ENCODE measurements at places on chromosomes 12 and 14.

DNA sequence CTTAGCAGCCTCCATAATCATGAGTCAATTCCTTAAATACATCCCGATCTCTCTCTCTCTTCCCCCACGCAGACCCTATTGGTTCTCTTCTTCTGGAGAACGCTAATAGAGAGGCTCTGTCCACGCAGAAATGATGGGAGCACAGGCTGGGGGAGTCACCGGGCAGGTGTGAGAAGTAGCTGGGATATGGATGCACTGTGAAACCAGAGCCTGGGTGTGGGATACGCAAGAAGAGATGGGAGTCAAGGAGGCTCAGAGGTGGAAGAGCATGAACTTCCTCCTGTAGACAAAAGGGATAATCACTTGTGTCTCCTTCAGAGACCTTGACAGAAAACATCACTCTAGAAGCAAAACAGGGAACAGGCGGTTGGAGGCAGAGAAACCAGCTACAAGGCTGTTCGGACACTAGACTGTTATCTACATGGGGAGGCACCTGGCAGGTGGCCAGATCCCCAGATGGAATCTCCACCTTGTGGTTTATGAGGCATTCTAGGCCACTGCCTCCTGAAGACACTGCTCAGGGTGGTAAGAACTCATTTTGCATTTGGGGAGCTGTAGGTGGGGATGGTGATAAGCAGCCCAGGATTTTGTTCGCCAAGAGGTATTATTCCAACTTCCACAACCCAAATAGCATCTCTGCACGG, 7.2 kb upstream of the SELPLG start:
- DNase-seq = peak; percentile 43

DNA sequence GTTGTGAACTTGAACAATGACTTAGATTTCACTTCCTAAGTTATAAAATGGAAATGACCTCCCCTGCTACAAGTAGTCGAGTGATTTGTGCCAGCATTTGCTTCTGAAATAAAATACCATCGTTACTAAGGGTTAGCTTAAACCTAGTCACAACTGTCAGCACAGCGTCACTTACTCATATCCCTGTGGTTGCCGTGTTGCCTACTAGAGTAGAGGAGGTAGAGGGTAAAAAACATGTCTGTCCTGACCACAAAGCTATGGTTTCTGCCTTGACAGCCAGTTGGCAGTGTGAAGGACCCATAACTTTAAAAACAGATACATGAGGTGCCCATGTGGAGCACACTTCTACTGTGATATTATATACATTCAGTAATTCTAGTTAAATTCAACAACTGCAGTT, 234.2 kb upstream of the RGS6 start:
- no peak for DNase-seq

GRCh38 chr12:110699591-110700445, 10.9 kb upstream of the HVCN1 start:
- no peak for DNase-seq

DNA sequence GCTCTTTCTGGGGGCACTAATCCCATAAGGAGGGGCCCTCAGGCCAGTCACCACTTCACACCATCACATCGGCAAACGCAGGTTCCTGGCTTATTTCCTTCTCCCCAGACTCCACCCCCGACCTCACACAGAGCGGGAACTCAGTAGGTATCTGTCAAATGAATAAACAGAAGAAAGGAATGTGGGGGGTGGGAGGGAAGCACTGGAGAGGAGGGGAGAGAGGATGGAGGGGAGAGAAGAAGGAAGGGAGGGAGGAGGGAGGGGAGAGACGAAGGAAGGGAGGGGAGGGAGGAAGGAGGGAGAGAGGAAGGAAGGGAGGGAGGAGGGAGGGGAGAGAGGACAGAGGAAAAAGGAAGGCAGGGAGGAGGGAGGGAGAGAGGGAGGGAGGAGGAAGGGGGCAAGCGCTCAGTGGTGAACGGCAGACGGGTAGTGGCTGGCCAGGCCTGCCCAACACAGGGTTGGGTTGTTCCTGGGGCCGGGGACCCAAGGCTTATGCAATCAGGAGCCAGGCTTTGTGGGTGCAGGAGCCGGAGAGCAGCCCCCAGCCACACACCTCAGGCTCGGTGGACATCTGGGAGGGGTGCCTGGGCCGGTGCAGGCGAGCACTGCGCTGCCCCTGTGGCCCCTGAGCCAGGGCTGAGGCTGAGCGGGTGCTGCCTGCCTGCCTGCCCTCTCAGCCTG, 52.6 kb upstream of the FBRSL1 start:
- DNase-seq = no peak

- no peak for DNase-seq
These were observed 132.5 kb downstream of the LLPH start for GRCh38 chr12:65998031-65998430.

- peak; percentile 25 for DNase-seq
These were observed 123.4 kb downstream of the SLC5A8 start for GRCh38 chr12:101086490-101087135.

- DNase-seq = peak; percentile 95
These were observed at the start of gene SUSD6 for GRCh38 chr14:69611172-69612013. Gene SUSD6 (plus strand): TSS chr14:69611596. CDS start chr14:69658593, 46,997 bp downstream.

DNA sequence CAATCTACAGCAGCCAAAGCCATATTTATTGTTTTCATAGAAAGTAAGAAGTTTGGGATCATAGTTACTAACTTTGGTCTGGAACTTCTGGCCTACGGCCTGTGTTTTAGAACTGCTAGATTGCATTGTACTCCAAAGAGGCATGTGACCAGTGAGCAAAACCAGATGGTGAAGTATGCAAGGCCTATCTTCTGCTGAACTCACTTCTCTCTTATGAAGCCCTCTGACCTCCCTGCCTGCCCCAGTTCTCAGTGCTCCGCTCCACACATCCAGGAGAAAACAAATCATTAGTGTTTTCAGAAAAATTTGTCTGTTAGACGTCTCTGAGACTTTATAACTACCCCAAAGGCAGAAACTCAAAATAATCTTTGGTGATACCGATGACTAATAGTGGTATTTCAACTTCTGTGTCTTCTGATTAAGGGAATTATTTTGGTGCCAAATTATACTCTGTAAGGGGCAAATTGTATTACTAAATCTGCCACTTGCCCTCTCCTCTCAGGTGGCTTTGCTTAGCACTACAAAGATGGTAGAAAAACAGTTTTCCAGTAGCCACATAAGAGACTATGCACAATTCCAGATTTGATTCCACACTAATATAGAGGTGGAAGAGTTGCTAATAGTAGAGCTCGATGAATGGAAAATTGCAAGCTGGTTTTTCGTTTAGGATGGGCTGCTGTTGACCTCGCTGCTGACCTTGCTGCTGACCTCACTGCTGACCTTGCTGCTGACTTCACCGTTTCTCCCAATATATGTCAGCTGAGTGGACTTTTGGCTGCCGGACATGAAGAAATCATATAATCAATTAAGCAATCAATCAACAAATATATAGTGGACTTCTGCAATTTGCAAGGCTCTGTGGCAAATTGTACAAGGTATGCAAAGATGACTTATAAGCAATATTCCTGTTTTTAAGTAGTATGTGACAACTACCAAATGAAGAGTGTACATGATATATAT, 147.5 kb downstream of the KITLG start:
- no peak for DNase-seq

DNA sequence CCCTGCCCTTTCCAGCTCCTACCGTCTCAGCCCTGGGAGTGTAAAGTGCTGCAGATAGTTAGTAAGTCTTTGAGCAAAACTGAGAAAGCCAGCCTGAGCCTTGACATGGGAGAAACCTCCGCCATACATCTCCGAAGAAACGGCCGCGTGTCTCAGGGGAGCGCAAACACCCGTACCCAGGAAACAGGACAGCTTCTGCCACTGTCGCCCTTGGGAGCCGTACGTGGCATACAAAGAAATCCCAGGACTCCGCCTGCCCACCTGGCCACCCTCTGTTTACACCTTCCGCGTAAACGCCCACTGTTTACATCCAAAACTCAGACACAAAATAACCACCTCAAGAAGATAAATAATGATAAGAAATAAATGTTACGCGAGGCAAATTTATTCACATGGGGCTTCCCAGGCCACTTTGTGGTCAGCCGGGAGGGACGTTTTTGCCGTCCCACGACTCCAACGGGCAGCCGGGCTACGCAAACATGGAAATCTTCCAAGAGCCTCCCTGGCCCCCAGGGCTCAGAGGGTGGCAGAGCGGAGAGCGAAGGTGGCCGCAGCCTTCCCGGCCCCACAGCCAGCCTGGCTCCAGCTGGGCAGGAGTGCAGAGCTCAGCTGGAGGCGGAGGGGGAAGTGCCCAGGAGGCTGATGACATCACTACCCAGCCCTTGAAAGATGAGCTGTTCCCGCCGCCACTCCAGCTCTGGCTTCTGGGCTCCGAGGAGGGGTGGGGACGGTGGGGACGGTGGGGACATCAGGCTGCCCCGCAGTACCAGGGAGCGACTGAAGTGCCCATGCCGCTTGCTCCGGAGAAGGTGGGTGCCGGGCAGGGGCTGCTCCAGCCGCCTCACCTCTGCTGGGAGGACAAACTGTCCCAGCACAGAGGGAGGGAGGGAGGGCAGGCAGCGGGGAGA, at the start of gene BDKRB2:
BDKRB2 (plus strand) TSS at position 689 of the 908 bp plus-strand sequence. CDS start 32,269 bp downstream, outside the sequence.
- DNase-seq = peak; percentile 94

GRCh38 chr14:34035177-34035933, 84.5 kb upstream of the EGLN3 start:
- no peak for DNase-seq

GRCh38 chr12:12613344-12613743, 1.7 kb downstream of the CREBL2 start:
- no peak for DNase-seq

- DNase-seq = no peak
These were observed 7.8 kb downstream of the PRPF39 start for GRCh38 chr14:45091710-45092109.

DNA sequence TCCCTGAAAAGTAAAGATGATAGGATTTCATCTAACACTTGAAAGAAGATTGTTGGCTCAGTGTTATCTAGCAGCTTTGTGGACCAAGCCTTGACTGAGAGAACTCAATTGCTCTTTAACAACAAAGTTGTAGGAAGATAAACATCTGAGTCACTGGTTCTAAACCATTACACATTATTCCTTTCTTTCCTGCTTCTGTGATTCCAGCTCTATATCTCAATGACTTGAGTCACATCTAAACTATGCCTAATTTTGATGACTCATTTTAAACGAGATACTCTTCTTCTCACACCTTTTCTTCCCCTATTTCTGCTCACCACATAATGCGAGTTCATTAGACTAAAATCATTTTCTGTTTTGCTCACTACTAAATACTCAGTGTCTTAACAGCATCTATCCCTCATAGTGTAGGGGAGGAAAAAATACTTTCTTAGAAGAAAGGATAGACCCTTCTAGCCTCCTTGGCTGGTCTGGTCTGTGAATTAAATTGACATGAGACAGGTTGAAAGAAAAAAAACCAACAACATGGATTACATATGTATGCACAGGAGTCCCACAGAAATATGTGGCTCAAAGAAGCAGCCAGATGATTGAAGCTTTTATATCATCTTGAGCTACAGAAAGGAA, 201.4 kb downstream of the C12orf50 start:
- no peak for DNase-seq

DNA sequence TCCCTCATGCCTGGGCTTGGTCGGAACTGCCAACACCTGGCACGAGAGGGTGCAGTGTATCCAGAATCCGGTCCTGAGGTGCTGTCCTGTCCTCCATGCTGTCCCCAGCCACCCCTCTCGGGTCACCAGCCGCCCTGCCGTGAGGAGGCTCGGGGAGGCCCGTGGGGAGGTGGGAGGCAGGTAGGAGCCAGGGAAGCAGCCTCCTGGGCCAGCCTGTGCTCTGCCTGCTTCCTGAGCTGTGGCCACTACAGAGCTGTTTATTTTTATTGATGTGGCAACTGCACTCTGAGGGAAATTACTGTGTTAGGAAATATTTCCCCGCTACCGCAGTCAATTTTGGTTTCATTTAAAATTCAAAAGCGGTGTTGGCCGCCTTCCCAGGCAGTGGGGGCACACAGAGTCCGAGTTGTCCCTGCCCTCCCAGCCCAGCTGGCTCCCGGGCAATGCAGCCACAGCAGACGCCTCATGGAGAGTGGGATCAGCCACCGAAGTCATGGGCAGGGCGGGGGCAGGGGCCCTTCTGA, 18.3 kb downstream of the NOC4L start:
- DNase-seq = peak; percentile 59

- DNase-seq = no peak
These were observed 45.5 kb downstream of the MGST1 start for GRCh38 chr12:16392846-16393535.

DNA sequence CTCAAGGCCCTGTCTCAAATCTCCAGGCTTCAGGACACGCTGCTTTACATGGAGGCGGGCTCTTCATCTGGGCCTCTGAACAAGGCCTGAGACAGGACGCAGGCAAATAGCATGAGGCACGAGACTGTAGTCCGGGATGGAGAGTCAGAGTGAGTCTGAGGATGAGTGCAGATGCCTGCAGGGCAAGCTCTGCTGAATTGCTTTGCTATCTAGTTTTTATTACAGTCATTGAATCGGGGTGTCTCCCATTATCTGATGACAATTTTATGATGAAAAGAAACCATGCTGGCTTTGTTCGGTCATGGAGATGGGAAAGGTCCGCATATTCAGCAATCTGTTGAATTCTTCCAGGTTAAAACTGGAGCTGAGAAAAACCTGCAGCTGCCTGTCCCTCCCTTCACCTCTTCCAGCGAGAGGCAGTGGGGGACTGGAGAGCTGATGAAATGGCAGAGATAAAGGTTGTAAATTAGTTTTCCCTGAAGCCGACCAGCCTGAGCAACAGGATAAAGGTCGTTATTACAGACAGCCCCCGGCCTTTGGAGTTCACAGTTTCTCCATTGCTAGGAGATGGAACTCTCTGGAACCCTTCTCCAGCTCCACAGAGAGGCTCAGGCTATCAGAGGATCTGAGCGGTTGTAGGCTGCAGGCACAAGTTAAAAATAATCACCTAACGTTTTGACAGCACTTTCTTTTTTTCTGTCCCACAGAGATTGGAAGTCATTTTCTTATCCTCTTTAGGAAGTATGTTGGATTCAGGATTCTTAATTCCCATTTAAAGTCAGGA, 1.3 kb upstream of the ADGRD1 start:
- no peak for DNase-seq
